ENCODE measurements at places on chromosomes 4 and X. TPM values are rescaled to one million over a fixed set of nuclear protein-coding genes. Genes with fewer than 3 reads are reported as not detected.

DNA sequence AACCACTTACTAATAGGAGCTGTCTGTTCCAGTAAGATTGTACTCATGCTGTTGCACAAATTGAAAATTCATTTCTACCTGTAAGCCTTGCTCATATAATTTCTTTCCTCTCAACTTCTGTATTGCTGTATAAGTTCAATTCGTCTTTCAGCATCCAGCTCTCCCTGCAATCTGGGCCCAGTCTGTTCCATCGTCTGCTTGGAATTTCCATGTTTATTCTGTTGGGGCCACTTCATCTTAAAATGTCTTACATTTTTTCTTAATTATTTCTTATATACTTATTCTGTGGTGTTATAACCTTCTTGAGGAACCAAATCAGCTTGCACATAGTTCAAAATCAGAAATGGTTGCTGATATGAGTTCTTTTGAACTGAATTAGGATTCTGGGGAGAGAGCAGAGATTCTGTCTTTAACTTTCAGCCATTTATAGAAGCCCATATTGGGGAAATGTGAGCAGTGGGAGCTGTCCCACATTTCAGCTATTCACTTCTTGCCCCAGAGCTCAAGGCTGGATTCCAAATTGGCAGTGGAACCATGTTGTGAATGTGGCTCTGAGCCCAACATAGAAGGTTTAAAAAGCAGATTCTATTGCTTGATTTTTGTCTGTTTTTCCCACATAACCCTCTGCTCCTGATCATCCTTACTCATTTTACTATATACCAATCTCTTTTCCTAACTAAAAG lies 291.9 kb downstream of the BMPR1B start:
- no peak for DNase-seq

GRCh38 chr4:169295822-169296221 lies 25.1 kb upstream of the SH3RF1 start:
- no peak for DNase-seq

- no peak for DNase-seq
Measured at GRCh38 chrX:27132862-27133261, 330.3 kb downstream of the PPP4R3C start.

DNA sequence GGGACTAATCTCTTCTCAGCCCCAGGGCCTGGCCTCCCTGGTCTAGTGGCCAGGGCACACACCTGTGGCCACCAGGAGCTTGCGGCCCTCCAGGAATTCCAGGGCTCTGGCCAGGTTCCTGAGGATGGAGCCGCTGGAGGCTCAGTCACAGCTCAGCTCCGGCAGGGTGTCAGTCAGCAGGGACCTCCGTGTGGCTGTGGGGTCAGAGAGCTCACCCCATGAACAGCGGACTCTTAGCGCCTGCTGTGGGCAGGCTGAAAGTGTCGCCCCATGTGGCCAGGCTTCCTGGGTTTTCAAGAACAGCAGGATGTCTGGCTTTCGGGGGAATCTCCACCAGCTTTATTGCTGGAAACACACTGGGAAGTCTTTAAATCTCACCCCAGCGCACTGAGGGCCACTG lies 19.3 kb upstream of the SH3TC1 start:
- DNase-seq = no peak

GRCh38 chr4:7838136-7838782 lies 101.4 kb downstream of the AFAP1 start:
- DNase-seq = no peak

RTL9 gene
- total RNA-seq = 0.26 TPM

SLC9B1 gene
- not detected for total RNA-seq
